ENCODE measurements at places on chromosomes 13 and 19.
A peak's percentile ranks its signal among the peaks of the same experiment; 100 is the strongest.

- no peak for DNase-seq
Measured at GRCh38 chr13:85194482-85194881, 604.7 kb downstream of the SLITRK6 start.

DNA sequence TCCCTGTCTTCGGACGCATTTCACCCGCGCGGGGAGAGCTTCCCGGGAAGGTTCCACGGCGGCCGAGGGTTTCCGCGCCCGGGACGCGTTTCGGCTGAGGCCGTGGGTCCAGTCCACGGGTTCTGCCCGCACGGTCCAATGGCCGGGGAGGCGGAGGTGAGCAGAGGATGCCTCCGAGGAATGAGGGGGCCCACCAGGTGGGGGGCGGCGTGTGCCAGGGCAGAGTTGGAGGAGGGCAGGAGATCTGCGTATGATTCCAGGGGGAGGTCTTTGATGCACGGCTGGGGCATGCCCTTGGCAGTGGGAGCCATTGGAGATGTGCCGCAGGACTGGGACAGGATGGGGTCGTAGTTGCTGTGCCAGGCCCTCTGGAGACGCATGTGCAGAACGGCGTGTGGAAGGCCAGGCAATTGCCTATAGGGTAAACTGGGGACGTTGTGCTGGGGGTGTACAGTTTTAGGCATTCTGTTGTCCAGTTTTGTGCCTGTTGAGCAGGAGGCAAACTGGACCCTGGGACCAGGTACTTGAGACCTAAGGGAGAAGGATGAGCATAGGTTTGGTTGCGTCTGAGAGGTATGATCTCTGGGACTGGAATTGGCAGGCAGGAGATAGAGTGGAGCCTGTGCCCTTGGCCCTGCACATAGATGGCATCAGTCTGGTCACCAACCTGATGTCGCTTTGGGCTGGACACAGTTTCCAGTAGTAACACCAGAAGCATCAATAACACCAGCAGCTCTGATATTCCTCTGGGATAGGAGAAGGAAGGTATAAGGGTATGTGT is 751 bp downstream of the ZNF584 start:
- DNase-seq: peak; percentile 64

GRCh38 chr13:50664951-50665350 is 178.5 kb downstream of the DLEU7 start:
- no peak for DNase-seq

DNA sequence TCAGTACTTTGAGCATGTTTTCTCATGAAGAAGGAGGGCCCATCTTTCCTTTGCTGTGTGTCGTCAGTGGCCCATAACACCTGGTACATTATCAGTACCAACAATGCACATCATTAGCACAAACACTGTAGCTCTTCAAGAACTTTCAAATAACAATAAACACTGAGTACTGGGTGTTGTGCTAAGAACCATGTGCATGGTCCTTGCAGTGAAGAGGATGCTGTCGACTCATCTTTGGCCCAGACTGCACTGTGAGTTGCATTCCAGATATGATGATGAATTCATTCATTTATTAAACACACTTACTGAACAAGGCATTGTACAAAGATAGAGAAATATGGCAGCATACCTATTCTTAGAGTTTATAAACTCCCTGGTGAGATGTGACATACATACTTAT is 55.8 kb downstream of the FLT3 start:
- DNase-seq: no peak

DNA sequence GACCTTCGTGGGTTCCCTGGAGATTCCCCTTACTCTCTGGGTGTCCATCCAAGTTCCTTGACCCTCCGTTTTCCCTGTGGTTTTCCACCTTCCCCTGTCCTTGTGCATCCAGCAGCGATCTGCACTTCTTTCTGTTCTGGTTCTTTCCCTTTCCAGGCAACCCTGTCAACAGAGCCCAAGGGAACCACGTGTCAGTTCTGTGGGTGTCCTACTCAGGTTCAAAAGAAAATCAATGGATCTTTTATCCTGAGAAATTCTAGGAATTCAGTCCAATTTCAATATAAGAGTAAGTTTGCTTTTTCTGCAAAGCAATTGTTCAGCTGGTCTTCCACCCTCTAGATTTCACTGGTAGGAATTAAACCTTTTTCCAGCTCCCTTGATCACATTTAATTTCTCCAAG is 1394.8 kb upstream of the SLC10A2 start:
- peak; percentile 7 for DNase-seq

DNA sequence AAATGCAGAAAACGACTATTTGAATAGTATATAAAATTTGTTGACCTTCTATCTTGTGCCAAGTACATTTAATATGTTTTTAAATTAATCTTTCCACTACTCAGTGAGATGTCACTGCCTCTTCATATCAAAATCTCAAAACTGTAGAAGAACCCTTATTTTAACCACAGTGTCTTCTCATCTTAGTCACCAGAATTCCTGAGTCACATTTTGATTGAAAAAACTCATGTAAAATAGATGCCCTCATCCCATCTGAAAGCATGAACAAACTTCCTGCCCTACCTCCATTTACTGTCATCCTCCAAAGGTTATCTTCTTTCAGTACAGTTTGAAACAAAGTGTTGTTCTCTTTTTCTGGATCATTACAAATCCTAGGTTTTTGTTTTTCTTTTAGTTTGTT is 1215.4 kb downstream of the PCDH9 start:
- no peak for DNase-seq

- peak; percentile 29 for DNase-seq
Measured at GRCh38 chr19:46821512-46822409, 28.9 kb downstream of the AP2S1 start.

DNA sequence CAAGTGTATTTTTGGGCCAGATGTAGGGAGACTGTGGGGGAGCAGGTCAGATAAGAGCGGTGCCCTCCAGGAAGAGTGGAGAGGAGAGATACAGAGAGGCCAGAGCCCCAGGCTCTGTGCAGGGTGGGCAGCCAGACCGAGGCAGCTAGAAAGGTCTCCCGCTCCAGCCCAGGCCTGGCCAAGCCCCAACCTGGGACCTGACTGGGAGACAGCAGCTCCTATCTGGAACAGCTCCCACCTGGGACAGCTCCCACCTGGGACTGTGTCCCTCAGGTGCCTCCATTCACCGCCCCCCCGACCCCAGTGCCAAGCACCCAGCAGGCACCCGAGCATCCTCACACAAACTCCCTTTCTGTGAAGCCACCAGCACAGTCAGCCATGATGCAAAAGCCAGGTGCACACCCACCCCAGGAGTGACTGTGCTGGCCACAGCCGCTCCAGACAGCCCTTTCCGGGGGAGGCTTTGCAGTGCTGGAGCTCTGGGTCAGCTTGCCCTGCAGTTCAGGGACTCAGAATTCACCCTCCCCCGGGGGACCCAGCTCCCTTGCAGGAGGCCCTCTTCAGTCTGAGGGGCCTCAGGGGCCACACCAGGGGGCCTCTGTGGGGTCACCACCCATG is 2.1 kb upstream of the GRTP1 start:
- peak; percentile 76 for DNase-seq

GRCh38 chr13:92681239-92681638 is 545.4 kb upstream of the GPC6 start:
- peak; percentile 1 for DNase-seq

DNA sequence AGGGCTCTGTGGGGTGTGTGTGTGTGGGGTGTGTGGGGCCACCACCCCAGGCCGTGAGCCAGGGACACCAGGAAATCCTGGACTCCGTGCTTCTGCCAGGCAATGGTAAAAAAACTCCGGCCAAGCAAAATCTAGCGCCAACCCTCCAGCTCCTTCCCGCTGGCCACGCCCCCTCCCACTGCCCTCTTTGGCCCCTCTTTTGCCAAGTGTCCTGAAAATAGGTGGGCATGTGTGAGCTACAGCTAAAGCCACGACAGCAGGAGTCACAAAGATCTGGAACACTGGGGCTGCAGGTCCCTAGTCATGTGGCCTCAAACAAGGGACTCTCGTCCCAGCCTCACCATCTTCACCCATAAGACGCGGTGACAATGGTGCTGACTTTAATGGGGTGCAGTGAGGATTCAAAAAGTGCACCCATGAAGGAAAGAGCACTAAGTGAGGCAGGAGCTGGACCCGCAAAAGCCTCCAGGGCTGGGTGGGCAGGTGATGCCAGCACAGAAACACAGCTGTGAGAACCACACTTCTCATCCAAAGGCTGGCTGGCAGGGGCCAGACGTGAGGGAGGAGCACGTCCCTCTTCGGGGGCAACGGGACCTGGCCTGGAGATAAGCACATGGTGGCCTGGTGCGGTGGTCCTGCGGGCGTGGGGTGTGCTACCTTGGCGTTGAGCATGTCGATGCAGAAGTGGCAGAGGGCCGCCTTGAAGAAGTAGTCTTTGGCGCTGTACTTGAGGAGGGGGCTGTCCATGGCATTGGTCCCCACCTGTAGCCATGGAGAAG is 7.5 kb upstream of the KPTN start:
- DNase-seq: no peak

All from H7 (cell line).